MV-4-11 (cell line): ENCODE measurements at places on chromosomes 5 and 9.

DNA sequence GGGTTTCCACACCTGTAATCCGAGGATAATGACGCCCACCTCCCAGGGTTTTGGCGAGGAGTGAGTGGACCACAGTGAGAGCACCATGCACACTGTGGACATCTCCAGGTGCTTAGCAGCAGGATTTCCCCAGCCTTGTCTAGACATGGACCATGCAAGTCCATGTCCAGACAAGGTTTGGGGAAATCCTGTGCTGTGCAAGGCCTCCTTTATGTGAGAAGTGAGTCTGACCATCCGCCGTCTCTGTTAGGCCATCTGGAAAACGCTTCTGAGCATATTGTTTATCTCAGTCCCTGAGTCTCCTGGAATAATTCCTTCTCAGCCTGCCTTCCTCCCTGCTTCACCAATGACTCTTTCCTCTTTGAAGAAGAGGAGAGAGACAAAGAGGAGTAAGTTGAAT, 26.2 kb upstream of the TNFAIP8 start:
- DNase-seq: no peak

DNA sequence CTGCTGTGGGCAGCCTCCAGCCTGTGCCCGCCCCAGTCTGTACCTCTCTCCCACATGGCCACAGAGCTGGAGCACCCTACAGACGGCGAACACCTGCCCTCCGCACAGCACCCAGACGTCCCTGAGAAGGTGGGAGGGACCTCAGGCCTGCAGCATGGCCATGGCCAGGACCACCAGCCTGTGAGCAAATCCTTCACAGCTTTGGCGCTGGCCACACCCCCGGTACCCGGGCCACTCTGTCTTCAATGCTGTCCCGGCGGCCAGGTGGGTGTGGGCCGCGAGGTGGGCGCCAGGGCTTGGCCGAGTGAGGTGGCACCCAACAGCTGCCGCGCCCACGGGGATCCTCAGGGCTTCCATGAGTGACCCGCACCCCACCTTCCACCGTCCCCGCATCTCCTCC, 18.7 kb downstream of the NOTCH1 start:
- DNase-seq: no peak

DNA sequence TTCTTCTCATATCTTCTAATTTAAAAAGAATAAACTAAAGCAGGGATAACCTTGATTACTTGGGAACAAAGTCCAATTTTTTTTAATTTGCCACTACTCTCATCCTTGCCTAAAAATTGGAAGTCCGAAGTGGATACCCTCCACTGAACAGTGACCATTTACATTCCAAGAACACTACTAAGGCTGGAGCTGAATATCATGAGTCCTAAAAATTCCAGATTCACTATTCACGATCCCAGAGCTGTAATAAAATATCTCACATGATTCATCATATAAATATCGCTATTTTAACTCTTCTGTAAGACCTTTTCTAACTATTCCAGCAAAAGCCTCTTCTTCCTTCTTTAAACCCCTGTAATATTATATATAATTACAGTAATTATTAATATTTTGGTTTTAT, 57.4 kb downstream of the ATPSCKMT start:
- DNase-seq: no peak

- no peak for DNase-seq
Observed at GRCh38 chr5:35145012-35145411, 85.3 kb downstream of the PRLR start.

DNA sequence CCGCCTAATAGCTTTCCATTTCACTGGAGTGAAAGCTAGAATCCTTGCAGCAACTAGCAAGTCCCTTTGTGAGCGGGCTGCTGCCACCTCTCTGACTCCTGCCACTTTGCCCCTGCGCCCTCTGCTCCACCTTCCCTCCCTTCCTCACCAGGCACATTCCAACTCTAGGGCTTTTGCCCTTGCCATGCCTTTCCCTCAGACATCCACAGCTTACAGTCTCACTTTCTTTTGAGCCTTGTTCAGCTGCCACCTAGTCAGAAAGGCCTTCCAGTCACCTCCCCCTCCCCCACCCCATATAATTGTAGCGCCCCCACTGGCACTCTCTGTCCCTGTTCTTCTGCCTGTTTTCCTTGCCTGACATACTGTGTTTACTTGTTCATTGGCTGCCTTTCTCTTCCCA, 31.0 kb downstream of the CYSTM1 start:
- no peak for DNase-seq

DNA sequence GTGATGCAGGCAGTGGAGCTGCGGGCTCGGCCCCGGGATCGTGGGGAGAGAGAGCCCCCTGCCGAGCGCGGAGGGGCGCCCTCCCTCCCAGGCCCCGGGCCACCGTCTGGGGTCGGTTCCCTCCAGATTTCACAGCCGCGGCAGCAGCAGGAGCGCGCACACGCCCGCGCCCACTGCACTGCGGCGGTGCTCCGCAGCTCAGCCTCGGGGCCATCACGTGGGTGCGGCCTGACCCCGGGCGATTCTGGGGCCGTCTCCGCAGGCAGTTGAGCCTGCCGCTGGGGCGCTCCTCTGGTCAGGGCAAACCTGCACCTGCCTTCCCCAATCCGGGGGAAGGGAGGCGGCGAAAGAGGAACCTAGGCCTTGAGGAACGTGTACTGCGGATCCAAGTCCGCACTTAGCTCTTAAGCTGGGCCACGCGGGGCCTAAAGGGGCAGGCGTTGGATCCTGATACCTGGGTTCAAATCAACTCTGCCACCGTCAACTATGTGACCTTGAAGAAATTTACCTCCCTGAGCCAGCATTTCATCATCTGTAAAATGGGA, 9.4 kb upstream of the DELE1 start:
- peak; percentile 86 for DNase-seq

GRCh38 chr9:13759551-13759950, 480.1 kb upstream of the MPDZ start:
- DNase-seq: no peak

- peak; percentile 30 for DNase-seq
Observed at GRCh38 chr9:72633966-72634365, 112.6 kb downstream of the TMC1 start.

GRCh38 chr9:126449725-126450667, 123.4 kb downstream of the MVB12B start:
- DNase-seq: no peak

DNA sequence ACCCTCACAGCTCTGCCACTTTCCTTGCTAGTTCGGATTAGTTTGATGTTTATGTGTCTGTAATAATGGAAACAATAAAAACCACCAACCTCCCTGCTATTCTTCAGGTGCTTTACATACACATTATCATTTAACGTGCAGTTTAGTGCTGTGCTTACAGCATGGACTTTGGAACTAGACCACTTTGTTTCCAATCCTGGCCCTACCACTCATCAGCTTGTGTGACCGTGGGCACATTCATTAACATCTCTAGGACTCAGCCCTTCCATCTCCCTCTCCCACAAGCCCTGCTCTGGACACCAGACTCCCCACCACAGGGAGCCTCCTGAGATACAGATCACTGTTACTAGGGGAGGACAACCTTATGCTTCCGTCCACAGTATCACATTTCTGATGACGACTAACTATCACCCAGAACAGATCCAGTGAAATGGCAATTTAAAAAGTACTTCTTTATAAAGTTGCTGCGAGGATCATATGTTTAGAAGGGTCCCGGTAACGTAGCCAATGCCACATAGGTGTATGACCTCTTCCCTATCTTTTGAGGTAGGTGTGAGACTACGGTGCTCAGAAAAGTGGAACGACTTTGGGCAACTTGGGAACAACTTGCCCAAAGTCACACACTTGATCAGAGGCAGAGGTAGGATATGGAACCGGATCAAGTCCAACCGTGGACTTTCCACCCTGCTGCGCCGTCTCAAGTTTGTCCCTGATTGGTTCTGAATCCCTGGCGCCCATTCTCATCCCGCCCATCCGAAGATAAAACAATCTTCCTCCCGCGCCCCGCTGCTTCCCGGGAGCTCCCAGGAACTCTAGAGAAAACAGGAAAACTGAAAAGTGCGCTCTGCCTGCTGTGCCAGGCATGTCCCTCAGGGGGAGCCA, 132.4 kb upstream of the NIPBL start:
- DNase-seq: no peak

- no peak for DNase-seq
Observed at GRCh38 chr5:173242675-173243121, 7.7 kb upstream of the NKX2-5 start.

GRCh38 chr5:159316519-159317383, 13.5 kb downstream of the IL12B start:
- DNase-seq: peak; percentile 36

DNA sequence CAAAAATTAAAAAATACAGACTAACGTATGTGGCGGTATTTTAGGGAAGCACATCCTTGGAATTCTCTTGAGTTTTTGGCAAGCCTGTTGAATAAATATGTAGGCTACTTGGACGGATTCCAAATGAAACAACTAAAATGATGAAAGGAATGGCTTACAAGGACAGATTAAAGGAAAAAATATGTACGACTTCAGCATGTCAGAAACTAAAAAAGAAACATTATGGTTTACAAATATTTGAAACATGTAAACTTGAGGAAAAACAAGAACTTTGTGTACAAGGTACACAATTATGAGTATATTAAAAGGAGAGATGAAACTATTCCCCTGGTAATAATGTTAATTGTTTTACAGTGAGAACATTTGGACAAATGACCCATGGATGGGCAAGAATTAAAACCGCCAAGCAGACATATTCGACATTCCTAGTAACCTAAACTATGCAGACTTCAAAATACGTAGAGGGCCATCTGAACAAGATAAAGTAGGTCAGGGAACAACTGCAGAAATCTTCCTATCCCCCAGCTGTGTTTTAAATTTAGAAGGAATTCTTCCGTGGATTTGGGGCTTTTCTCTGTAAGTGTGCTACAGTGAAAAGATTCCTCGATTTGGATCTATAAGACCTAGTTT, 12.5 kb downstream of the EDIL3 start:
- no peak for DNase-seq

DNA sequence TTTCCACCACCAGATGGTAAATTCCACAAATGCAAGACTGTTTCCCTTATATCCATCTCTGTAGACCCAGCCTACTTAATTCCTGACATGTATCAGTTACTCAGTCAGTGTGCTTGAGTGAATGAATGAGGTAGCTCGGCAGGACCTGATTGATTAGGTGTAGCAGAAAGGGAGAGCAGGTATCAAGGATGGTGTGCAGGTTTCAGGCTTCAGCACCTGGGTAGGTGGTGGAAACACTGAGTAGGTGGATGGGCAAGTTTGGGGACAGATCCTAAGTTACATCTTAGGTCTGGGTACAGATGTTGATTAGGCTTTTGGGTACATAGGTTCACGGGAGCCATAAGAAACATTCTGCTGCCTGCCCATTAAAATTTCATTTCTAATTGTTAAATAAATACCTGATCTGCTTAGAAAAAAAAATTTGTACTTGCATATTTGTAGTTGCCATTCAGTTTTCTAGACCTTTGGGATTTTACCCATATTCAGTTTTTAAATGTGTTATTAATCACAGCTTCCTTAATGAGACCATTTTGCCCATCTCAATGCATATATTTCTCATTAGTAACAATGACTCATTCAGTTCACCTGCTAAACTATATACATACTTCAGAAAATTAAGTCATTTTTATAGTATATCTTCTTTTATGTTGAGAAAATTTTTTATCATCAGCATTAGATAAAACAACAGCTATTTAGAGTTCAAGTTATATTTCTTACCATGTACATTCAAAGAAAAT, 111.8 kb downstream of the INIP start:
- DNase-seq: no peak

- no peak for DNase-seq
Observed at GRCh38 chr5:149826574-149826973, 96.5 kb downstream of the PPARGC1B start.

- no peak for DNase-seq
Observed at GRCh38 chr9:18245911-18246310, 228.0 kb upstream of the ADAMTSL1 start.

DNA sequence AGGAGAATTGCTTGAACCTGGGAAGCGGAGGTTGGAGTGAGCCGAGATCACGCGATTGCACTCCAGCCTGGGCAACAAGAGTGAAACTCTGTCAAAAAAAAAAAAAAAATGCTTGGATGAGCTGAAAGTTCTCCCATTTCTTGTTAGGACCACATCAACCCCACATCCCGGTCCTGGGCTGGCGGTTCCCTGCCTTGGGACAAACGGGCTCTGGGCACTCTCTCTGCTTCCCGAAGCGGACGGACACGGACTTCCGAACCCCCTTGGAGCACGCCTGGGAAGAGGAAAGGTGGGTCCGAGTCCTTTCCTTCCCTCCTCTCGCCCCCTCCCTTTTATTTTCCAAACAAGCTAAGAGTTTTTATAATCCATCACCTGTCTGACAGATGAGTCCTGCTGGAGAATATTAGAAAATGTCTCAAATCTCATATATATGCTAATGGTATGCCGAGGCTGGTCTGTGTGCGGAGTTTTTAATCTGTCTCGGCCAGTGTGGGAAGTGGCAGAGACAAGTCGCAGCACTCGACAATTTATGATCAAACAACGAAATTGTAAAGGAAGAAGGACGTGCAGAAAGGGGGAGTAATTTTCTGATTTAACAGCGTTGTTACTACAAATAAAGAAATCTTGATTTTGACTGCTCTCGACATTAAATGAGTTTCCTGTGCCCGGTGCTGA, 257.9 kb upstream of the IRX4 start:
- DNase-seq: no peak

- DNase-seq: no peak
Observed at GRCh38 chr9:72407114-72407513, 42.1 kb upstream of the ZFAND5 start.

GRCh38 chr9:134491196-134491835, 150.3 kb upstream of the COL5A1 start:
- peak; percentile 3 for DNase-seq

DNA sequence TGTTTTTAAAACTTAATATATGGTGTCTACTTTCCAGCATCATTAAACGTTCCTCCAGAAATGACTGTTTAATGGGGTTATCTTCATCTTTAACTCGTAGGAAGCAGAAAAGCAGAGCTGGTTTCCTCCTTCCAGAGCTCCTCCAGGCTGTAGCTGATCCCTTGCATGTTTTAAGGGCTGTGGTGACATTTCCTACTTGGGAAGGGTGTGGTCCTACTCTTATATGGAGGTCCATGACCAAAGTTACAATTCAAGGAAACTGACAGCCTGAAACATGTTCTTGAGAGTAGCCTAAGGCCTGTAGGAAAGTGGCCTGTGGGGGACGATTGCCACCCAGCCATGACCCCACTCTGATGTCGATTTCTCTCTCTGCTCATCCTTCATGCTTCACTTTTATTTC, 297.1 kb downstream of the GADD45G start:
- no peak for DNase-seq

DNA sequence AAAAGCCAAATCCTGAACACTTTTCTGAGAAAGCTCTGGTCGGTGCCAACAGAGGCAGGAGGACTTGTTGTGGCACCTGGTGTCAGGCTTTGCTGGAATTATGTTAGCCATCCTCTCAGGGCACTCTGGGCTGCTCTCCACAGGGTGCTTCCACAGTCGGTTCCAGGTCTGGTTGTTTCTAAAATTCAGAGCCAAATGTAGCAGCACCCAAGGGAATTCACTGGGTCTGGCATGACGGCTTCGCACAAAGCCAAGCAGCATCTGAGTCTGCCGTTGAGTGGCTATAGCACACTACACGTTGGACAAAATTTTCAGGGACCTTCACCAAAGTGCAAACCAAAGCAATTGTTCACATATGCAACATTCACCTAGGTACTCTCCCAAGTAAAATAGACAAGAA, 110.2 kb downstream of the PJA2 start:
- DNase-seq: no peak

GRCh38 chr5:178366998-178367735, 134.6 kb upstream of the PHYKPL start:
- no peak for DNase-seq

GRCh38 chr9:113520109-113520642, 56.6 kb downstream of the RGS3 start:
- DNase-seq: no peak

- no peak for DNase-seq
Observed at GRCh38 chr5:43000914-43001313, 39.2 kb downstream of the ANXA2R start.

- DNase-seq: no peak
Observed at GRCh38 chr5:59330680-59331079, 562.8 kb downstream of the PDE4D start.
